Cerebellar nuclear complex (tissue), 1 donor: ENCODE measurements at places on chromosomes 13 and 19.

DNA sequence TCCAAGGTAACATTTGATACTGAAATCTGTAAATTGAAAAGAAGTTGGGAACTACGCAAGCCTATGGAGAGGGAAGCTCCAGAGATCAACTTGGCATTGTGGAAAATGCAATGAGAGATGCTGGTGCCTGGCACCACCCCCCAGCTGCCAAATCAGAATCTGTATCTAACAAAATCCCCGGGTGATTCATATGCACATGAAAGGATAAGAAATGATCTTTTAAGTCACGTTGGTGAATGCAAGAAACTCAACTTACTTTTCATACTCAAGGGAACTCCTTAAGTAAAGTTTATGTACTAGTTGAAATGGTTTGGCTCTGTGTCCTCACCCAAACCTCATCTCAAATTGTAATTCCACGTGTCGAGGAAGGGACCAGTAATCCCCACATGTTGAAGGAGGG, 158.5 kb upstream of the MYO16 start:
- no peak for DNase-seq

GRCh38 chr19:30349131-30349730, 23.0 kb upstream of the ZNF536 start:
- DNase-seq: no peak

GRCh38 chr19:15291089-15291488, 41.2 kb downstream of the BRD4 start:
- DNase-seq: no peak

- DNase-seq: no peak
Observed at GRCh38 chr13:42190529-42190928, 81.4 kb upstream of the AKAP11 start.

DNA sequence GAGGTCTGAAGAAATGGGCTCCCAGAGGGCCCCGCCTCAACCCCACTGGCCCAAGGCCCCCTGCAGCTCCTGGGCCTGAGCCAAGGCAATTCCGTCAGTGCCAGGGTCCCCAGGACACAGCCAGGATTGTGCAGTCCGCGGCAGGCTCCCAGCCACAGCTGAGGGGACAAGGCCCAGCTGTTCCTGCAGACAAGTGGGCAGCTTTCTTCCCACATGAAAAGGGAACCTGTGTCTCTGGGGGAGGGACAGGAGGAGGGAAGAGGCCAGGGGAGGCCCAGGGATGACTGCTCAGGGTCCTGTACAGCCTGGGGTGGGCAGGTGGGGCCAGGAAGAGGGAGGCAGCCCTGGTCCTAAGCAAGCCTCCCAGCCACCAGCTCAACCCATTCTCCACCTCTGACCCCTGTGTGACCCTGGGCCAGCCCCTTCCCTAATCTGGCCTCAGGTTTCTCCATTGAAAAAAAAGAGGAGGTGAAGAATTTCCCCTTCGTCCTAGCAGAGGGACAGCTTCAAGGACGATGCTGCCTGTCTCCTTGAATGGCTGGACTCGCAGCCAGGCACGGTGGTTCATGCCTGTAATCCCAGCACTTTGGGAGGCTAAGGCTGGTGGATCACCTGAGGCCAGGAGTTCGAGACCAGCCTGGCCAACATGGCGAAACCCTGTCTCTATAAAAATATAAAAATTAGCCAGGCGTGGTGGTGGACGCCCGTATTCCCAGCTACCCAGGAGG, 20.5 kb upstream of the VSTM2B start:
- no peak for DNase-seq

- no peak for DNase-seq
Observed at GRCh38 chr13:44331912-44332851, 41.4 kb upstream of the SERP2 start.

GRCh38 chr19:49890349-49891311, 6.1 kb downstream of the IL4I1 start:
- DNase-seq: no peak

DNA sequence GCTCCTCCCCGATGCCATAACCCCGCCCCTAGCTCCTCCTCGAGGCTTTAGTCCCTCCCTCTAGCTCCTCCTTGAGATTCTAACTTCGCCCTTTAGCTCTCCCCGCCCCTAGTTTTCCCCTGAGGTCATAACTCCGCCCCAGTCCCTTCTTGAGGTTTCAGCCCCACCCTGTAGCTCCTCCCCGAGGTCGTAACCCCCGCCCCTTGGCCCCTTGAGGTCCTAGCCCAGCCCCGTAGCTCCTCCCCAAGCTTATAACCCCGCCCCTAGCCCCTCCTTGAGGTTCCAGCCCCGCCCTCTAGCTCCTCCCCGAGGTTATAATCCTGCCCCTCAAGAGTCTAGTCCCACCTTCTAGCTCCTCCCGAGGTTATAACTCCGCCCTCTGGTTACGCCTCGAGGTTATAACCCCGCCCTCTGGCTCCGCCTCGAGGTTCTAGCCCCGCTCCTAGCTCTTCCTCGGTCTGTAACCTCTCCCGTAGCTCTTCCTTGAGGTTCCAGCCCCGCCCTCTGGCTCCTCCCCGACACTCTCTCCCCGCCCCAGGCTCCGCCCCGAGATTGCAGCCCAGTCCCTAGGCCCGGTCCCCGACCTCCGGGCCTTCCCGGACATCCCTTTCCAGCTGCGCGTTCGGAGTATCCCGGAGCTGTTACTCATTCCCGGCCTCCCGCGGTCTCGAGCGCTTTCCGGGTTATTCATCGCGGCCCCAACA, 1.4 kb downstream of the PLAUR start:
- peak; percentile 83 for DNase-seq

- DNase-seq: no peak
Observed at GRCh38 chr19:16394681-16395375, 70.2 kb downstream of the KLF2 start.

GRCh38 chr19:4086411-4086867, 19.7 kb upstream of the ZBTB7A start:
- no peak for DNase-seq

DNA sequence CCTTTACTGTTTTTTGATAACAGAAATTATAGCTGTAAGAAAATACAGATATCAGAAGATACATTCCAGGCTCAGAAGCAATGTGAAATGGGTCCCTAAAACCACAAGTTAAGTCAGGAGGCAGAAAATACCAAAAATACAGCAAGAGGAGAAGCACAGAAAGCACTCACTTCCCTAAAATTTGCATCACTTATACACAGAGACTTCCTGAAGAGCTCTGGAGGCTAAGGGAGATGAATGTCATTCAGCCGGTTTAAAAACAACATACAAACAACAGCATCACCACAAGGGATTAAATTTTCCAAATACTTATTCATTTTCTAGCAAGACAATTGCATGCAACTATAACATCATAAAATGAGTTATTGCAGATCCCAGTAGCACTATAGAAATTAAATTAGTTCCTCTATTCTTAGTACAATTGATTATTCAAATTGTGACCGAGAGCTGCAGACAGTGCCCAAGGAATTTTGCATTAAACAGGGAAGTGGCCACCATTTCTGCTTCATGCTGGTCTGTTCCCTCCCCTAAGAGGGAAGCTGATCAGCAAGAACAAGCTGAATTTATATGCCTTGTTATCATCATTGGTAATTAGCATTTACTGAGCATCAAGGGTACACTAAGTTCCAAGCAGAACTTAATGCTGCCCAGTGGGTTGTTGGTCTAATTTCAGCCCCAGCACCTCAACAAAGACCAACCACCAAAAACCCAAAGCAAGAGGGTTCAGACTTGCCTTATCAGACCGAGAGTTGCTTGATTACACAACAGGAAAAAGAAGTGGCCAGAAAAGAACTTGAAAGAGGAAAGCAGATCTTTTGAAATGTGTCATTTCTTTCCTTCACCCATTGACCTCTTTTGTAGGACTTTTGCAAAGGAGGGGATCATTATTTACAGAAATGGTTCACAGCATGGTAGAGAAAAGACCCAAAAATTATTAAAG, 140.7 kb downstream of the KCTD12 start:
- DNase-seq: no peak

- DNase-seq: no peak
Observed at GRCh38 chr19:41555748-41556147, 20.2 kb upstream of the CEACAM21 start.

DNA sequence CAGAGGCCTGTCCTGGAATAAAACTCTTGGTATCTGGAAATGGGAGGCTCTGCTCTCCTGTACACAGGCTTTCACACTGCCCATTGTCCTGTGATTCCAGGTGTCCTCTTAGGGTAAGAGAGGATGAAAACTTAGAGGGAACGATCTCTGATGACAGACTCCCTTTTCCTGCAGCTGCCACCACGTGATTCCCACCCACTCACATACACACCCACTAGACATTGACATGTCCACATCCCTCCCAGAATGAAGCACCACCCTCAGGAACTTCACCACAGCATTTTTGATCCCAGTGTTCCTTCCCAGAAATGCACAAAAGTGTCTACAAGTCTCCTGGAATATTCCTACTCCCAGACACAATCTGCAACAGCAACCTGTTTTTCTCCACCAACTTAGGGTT, 8.2 kb downstream of the ZNF429 start:
- DNase-seq: no peak

GRCh38 chr13:110576070-110576394, 14.5 kb upstream of the RAB20 start:
- DNase-seq: no peak

DNA sequence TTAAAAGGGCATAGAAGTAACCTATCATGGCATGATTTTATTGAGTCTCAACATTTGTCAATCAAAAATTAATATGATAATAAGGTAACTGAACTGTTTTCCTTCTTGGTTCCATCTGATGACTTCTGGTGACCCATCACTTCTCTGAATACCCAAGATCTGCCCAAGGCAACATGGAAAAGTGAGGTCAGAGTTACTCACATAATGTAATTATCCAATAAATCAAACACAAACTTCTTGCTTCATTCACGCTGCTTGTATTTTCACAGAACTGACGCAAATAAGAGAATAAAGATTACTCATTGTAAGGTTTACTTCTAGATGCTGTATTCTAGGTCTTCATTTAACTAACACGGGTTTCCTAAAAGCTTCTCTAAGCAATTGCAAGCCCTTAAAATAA, 361.6 kb downstream of the RBM26 start:
- DNase-seq: no peak

DNA sequence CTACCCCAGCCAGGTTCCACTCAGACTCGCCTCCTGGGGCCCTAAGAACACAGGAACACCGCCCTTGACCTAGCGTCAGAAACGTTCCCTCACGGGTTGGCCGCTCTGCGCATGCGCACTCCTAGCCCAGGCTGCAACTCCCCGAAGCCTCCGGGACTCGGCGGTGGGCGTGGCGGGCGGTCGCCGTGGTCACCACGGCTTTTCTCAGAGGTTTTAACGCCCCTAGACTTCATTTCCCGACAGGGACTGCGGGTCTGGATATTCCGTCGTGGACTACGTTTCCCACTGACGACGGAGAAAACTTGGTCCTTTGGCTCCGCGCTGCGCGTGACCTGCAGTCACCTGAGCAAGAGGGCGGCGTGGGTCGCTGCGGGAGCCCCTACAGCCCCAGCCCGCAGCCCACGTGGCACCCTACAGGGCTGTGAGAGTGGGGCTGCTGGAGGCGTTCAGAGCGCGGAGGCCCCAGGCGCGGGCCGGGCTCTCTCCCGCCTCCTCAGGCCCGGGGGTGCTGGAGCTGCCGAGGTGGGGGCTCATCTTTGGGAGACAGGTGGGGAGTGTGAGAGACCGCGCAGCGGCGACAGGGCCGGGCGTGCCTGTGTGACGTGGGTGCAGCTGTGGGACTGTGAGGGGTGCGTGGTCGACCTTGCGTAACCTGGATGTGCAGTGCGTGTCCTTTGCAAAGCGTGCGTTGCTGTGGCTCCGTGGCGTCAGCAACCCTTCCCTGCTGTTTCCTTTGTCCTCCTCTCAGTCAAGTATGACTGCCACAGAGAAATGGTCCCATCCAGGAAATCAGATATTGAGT, 38.0 kb upstream of the ZNF573 start:
- DNase-seq: no peak

DNA sequence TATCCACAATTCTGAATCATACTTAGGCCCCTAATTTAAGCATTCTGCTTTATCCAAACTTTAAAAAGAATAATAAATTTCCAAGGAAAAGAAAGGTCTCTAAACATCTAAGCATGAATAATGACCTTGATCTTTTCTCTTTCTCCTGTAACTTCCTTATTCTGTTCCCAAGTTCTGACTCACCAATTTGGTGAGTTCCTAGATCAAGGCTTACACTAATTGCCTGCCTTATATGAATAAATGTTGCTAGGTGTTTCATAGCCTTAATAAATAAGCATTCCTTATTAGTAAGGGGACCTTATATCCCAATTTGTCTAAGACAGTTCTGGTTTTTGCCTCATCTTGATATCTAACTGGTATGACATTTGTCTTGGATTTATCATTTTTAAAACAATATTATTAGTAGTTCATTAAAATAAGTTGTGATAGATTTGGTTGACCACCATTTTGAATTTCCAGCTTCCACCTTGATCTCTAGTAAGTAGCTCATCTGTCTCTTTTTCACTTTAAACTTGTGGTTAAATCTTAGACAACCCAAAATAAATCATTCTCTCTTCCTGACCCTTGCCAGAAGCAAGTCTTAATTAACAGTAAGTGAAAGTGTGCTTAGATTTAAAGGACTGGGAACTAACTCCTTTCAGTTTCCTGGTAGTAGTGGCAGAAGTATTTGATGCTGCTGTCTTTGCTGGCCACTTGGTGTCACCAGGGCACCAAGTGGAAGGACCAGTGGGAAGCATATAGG, 121.2 kb upstream of the MLNR start:
- DNase-seq: no peak

DNA sequence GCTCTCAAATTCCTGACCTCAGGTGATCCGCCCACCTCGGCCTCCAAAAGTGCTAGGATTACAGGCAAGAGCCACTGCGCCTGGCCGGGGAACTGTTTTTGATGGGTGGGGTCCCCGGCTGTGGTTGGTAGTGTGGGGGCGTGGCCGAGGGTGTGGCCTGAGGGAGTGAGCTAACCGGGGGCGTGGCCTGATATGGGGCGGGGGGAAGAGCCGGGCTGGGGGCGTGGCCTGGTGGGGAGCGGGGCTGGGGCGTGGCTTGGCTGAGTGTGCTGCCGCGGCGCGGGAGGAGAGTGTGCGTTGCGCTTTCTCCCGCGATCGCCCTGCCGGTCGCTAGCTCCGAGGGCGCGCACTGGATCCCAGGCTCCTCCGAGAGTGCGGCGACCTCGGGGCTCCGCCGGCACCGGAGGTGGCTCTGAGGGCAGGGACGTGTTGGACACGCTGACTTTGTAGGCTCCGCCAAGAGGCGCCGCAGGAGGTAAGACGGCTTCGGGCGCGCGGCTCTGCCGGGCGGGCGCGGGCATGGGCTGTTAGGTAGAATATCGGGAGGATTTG, at the start of gene SPATA13:
TSS of gene SPATA13 (plus strand) at position 263 of the 552 bp plus-strand sequence. CDS start 62,210 bp downstream, outside the sequence.
- peak; percentile 21 for DNase-seq

DNA sequence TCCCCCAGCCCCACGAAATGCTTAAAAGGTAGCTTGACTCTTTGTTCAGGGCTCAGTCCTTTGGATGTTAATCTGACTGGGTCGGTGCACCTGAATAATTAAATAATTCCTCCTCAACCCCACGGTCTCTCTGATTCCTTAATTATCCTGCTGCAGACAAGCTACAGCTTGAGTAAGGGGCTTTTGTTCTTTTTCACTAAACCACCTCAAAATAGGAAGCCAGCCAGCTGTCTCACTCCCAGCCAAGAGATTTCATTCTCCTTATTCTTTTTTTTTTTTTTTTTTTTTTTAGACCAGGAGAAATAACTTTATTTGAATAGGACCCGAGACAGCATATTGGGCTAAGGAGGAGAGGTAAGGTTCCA, 7.9 kb upstream of the FCGBP start:
- DNase-seq: no peak

- no peak for DNase-seq
Observed at GRCh38 chr19:13053238-13053637, 49.4 kb downstream of the LYL1 start.

- DNase-seq: no peak
Observed at GRCh38 chr13:23718996-23719395, 148.8 kb downstream of the TNFRSF19 start.

- no peak for DNase-seq
Observed at GRCh38 chr19:3404324-3405260, 38.2 kb downstream of the NFIC start.
